NCI-H446 (cell line): ENCODE measurements at places on chromosomes 2 and 18.

GRCh38 chr18:34709750-34710441 lies at the start of gene DTNA:
Gene DTNA (plus strand): TSS chr18:34710298. CDS start chr18:34755977, 45,679 bp downstream.
- no peak for DNase-seq

DNA sequence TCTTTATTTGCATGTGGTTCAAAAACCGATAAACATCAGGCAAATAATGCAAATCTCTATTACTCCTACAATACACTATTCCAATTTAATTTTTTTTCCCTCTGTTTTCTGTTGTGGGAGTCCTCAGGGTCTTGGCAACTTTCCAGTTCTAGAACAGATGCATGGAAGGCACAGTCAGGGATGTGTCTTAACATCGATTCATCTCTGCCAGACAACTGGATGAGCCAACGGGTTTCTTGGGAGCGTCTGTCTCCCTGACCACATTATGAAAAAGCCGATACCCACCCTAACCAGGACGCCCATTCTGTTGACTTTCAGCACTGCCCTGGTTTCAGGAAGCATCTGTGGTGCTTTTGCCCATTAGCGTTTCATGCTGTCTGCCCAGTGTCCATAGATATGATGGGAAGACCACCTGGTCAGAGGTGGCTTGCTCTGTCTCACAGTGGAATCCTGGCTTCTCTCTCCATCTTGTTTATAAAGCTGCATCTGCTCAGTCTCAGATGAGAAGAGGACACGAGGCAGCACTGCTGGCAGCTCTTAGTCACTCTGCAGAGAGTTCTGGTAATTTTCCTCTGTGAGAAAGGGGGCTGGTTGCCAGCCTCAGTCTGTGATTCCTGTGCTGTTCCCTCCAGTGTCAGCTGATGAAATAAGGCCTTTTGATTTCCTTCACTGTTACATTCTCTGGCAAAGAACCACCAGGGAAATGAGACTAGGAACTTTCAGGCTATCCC lies 57.9 kb upstream of the KCNE4 start:
- DNase-seq, result peak; percentile 90

DNA sequence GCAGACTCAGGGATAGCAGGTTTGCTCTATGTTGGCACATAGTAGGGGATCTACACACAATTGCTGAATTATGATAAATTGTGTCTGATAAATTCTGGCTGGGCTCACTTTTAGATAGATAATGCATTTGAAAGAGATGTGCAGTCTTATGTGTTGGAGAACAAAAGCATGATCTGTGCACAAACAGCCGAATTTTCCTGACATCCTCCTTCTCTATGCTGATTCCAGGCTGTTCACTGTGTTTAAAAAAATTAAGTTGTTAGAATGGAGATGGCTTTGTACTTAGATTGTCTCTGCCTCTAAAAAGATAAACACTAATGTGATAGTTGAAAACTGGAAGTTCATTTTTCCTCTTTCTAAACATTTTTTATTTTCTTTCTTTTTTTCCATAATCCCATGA lies 2.1 kb downstream of the CERS6 start:
- no peak for DNase-seq

GRCh38 chr2:228197504-228197903 lies 16.0 kb upstream of the SPHKAP start:
- no peak for DNase-seq

DNA sequence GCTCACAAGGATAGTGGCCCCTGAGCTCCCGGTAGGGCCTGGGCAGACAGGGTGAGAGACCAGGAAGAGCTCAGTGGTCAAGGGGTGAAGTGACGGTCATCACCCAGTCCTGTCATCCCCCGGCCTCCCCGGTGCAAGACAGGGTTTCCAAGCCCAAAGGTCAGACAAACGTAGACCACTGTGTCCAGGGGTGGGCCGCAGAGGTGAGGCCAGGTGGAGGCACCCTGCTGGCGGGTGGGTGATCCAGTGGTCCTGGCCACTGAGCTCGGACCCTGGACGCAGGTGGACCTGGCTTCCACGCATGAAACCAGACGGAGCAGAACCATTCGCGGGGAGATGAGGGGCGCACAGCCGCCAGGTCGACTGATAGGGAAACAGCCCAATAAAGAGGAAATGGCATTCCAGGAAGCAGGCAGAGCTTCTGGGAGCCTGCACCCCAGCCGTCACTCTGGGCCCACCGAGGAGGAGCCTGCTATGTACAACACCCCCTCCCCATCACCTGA lies 14.4 kb upstream of the SNED1 start:
- no peak for DNase-seq

DNA sequence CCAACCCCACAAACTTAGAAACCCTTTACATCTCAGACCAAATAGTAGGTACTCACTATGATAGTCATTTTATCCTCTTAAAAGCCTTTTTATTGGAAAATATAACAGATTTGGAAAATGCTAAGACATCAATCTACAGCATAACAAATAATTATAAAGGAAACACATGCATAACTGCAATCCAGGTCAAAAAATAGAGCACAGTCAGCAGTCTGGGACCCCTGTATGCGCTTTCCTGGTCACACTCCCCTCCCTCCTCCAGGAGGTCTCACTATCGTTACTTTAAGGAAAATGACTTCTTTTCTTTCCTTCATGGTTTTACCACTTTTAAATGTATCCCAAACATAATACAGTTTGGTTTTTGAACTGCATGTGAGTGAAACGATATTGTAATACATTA lies 90.5 kb upstream of the CCDC150 start:
- no peak for DNase-seq

DNA sequence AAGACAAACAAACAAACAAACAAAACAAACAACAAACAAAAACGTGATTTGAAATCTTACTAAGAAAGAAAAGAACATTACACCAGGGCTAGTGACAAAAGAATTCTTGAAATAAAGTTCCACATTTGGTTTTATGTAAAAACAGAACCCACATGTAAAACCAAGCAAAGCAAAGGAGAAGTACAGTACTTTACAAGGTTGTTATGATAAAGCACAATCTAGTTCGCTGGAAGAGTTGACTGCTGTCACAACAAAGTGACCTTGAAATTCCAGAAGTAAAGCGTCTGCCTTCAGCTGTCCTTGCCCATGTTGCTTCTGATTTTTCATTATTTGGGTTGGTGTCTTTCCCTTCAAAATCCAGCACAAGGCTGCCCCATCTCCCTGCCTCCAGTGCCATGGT lies 94.8 kb upstream of the CYRIA start:
- DNase-seq, result no peak
